ENCODE measurements at places on chromosomes 16 and 17. TPM values are rescaled to one million over a fixed set of nuclear protein-coding genes. Genes with fewer than 3 reads are reported as not detected.

DNA sequence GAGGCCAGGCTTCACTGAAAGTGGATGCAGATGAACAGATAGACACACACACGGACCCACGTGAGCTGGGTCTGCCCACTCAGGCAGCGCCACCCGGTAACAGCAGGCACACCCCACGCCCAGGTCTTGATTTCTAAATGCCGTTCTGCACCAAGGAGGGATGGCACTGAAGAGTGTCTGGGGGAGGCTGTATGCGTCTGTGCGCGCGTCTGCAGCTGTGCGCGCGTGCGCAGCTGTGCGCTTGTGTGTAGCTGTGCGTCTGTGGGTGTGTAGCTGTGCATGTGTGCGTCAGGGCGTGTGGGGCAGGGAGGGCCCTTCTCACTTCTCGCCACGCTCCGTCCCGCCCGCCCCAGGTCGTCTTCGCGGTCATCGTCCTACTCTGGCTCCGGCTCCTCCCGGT lies 15.5 kb upstream of the IL17C start:
- H3K4me3 ChIP-seq, result no peak overlapping the region
- H3K4me1 ChIP-seq, result no peaks in the 10 kb centered on the region
- H3K27me3 ChIP-seq, result no peaks in the 10 kb centered on the region
- H3K27ac ChIP-seq, result no peak overlapping the region
- H3K36me3 ChIP-seq, result peaks cover 6% of the 10 kb centered on the region
- DNase-seq, result no peak

- H3K27me3 ChIP-seq, result no peaks in the 10 kb centered on the region
- H3K4me1 ChIP-seq, result no peaks in the 10 kb centered on the region
- no peak overlapping the region for H3K4me3 ChIP-seq
These were observed 17.7 kb downstream of the LITAFD start for GRCh38 chr16:8899709-8900317.

DNA sequence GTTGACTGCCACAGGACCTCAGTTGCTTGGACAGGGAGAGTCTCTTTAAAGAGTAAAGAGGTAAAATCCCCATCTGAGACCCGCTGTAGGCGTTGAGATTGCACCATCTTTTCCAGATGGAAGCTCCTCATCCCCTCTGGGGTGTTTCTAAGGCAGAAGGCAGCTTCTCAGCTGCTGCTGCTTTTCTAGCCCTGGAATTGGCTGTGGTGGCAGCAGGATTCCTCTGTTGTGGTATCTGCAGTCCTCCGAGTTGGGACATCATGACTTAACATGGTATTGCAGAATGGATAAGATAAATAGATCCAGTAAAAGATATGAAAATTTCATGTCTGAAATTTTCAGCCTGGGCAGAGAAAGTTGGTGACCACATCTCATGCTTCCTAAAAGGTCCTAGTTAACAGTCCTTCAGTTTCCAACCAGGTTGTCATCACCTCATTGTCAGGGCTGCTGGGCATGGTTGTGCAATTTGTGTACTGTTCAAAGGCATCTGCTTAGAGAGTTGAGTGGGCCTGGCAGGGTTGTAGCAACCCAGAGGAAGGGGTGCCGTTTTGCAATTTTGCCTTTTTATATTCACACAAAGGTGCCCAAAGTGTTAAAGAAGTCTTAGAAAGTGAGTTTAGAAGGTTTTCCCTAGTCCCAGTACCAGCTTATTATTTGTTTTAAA lies 150.4 kb downstream of the SPECC1 start:
- no peak overlapping the region for H3K4me3 ChIP-seq
- peaks cover 8% of the 10 kb centered on the region for H3K4me1 ChIP-seq
- no peak for DNase-seq

DNA sequence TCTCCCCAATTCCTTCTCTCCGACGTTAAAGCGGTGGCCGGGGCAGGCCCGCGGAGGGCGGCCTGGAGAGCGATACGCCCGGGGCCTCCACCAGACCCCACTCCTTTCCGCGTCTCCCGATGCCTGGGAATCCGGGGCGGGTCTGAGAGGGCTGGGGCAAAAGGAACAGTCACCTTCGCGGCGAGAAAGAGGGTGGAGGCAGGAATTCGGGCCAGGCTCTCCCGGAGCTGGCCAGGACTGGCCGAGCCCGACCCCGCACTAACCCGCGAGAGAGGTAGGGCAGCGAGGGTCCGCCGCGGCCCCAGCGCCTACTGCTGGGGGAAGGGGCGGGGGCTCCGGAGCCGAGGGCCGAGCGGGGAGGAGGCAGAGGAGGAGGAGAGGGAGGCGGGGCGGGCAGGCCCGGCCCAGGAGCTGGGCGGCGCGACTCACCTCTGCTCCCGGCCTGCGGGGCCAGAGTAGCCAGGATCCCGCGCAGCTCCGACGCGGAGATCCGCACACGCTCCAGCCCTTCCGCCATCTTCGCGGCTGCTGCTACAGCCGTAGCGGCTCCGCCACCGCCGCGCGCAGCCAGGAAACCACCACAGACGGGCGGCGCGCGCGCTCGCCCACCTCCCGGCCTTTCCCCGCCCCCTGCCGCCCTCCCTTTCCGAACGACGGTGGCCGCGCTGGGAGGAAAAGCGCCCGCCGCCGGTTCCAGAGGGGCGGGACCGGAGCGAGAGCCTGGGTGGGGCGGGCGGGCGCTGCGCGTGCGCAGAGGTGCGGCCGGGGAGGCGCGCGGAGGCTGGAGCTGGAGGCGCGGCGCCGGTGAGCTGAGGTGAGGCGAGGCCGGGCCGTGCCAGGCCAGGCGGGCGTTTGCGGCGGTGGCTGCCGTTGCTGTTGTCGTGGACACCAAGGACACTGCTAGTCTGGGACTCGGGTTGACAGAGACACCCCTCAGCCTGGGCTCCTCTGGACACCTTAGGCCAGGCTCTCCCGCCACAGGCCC lies at the start of the genes SMG6 and SRR:
SMG6 (minus strand) TSS at position 582 of the 985 bp plus-strand sequence; CDS start at position 517, 65 bp downstream.
SRR (plus strand) TSS at position 747 of the 985 bp plus-strand sequence. CDS start 11,611 bp downstream, outside the sequence.
- peak; percentile 67 for DNase-seq
- H3K27ac ChIP-seq, result peak within 1 kb of the TSS; percentile 81
- peak within 1 kb of the TSS; percentile 88 for H3K4me3 ChIP-seq
- no peaks in the 10 kb centered on the region for H3K4me1 ChIP-seq
- peaks cover 11% of the 10 kb centered on the region for H3K36me3 ChIP-seq

DNA sequence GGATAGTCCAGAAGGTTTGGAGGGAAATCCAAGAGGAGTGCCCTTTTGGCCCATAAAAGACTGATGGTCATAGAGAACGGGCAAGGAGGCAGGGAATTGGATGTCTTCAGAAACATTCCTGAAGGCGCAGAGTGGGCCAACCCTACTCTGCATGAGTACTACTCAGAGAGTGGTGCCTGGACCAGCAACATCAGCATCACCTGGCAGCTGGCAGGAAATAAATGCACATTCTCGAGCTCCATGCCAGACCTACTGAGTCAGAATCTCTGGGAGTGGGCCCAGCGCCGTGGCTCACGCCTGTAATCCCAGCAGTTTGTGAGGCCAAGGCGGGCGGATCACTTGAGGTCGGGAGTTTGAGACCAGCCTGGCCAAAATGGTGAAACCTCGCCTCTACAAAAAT lies 27.1 kb upstream of the SLC39A11 start:
- no peak overlapping the region for H3K4me3 ChIP-seq
- no peaks in the 10 kb centered on the region for H3K36me3 ChIP-seq
- H3K27ac ChIP-seq, result no peak overlapping the region

- DNase-seq, result peak; percentile 18
- no peaks in the 10 kb centered on the region for H3K36me3 ChIP-seq
- no peaks in the 10 kb centered on the region for H3K27me3 ChIP-seq
- no peak overlapping the region for H3K4me3 ChIP-seq
These were observed 150.3 kb downstream of the ASIC2 start for GRCh38 chr17:33142705-33143299.

DNA sequence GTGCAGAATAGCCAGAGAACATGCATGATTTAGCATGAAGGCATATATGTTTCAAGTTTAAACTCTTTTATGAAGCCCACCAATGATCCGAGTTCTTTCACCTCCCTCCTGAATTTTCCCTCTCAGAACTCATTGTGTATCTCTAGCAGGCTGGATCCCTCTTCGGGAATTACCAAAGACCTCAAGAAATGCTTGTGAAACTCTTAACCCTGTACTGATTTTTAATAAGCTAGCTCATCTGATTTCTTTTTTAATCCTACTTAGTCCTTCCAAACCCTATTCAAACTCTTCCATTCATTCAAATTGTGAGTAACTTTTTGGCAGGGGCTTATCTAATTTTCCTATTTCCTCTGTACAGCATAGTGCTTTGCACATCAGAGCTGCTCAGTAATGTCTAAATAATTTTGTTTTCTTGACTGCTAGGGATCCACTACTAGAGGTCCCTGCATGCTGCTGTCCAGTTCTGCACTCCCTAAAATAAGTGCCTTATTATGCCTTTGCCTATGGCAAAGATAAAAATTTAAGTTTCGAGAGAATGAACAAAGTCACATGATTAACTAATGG lies 723.8 kb downstream of the CDH11 start:
- no peak overlapping the region for H3K4me3 ChIP-seq
- H3K4me1 ChIP-seq, result peaks cover 21% of the 10 kb centered on the region
- no peaks in the 10 kb centered on the region for H3K36me3 ChIP-seq
- peak; percentile 75 for DNase-seq
- no peaks in the 10 kb centered on the region for H3K27me3 ChIP-seq

The TNFRSF13B gene
- total RNA-seq, result not detected

The FBXO39 gene
- 0.93 TPM for total RNA-seq

The ZNF423 gene
- total RNA-seq, result 12.4 TPM
